HFF-Myc (cell line): ENCODE measurements at places on chromosomes 1 and 21.

DNA sequence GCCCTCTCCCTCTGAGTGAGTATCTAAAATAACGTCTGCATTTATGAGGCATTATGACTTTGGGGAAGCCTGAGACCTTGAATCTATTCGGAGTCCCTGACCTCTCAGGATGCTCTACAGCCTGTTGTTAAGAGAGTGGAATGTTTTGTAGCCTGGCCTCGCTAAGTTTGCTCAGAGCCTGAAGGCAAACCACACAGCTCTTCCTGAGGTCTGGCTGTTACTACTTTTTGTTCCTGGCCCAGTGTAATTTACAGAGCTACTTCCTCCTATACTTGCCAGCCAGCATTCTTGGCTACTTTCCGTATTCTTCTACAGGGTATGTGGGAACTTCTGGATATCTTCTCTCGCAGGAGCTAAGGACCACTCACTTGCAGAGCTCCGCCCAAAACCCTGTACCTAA is 3.6 kb upstream of the ZMYM4 start:
- DNase-seq: peak; percentile 19

- DNase-seq: no peak
Observed at GRCh38 chr1:75985827-75986226, 53.6 kb upstream of the ASB17 start.

GRCh38 chr1:111776391-111776790 is 20.7 kb downstream of the DDX20 start:
- DNase-seq: no peak

DNA sequence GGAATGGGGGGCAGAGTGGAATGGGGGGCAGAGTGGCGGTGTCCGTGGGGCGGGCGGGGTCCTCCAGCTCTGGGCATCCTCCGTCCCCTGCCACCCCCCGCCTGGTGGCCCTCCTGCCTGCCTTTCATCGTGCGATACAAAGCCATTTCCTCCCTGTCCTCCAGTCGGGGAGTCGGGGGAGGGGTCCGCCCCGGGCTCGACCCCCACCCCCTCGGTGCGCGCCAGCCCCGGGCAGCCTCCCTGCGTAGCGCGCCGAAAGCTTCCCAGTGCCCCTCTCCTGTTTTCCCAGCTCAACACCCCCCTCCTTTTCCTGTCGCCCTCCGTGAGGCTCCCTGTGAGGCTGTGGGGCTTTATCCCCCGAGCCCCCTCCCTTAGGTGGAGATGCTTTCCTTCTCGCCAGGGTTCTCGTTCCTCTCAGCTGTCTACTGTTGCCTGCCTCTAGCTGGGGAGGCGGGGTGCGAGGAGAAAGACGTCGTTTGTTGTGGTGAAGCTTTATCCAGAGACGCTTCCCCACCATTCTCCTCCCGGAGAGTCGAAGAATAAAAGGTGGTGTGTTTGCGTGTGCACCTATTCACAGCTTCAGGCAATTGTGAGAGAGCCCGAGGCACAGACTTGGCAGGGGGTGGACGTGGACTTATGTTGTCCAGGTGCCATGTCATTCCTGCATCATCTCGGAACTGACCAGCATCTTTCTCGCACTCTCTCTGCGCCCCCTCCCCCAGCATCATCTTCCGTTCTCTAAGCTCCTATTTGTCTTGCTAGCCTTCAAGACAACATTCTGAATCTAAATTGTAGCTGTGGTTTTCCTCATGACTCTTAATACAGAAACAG is 848 bp downstream of the DNM3 start:
- DNase-seq: no peak

GRCh38 chr1:156643049-156643777 is 1.3 kb downstream of the BCAN start:
- no peak for DNase-seq
